ENCODE measurements at places on chromosomes 12 and 14. TPM values are rescaled to one million over a fixed set of nuclear protein-coding genes. Genes with fewer than 3 reads are reported as not detected.
A peak's percentile ranks its signal among the peaks of the same experiment; 100 is the strongest.

GRCh38 chr14:89088530-89088929 is 264.1 kb downstream of the TTC8 start:
- H3K27me3 ChIP-seq, result no peaks in the 10 kb centered on the region
- H3K27ac ChIP-seq, result no peak overlapping the region
- peaks cover 3% of the 10 kb centered on the region for H3K4me1 ChIP-seq

- no peak overlapping the region for H3K4me3 ChIP-seq
- no peaks in the 10 kb centered on the region for H3K36me3 ChIP-seq
- DNase-seq, result no peak
- H3K27me3 ChIP-seq, result no peaks in the 10 kb centered on the region
- H3K4me1 ChIP-seq, result peaks cover 9% of the 10 kb centered on the region
Measured at GRCh38 chr14:91911474-91912032, 35.9 kb downstream of the FBLN5 start.

The GLIPR1 gene
- total RNA-seq, result 20.6 TPM

DNA sequence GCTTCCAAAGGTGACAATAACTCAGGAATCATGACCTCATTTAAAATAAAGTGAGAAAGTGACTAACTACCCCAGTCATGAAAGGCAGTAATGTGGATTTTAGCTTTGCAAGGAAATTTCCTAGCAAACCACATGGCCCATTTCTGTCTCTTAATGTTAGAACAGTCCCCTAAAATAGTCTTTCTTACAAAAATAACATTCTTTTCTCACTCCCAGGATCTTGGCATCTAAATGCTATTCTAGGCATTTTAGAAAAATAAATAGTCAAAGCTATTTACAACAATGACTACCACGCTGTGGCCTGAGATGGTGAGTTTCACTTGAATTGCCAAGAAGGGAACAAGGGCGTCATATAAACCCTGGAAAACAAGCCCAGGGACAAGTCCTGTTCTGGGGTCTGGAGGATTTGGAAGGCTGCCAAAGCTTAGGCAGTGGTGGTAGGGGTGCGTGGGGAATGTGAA is 101.2 kb upstream of the CCDC175 start:
- no peaks in the 10 kb centered on the region for H3K4me1 ChIP-seq
- no peak for DNase-seq
- no peak overlapping the region for H3K4me3 ChIP-seq
- no peaks in the 10 kb centered on the region for H3K36me3 ChIP-seq

The ASB2 gene
- 3.7 TPM for total RNA-seq

DNA sequence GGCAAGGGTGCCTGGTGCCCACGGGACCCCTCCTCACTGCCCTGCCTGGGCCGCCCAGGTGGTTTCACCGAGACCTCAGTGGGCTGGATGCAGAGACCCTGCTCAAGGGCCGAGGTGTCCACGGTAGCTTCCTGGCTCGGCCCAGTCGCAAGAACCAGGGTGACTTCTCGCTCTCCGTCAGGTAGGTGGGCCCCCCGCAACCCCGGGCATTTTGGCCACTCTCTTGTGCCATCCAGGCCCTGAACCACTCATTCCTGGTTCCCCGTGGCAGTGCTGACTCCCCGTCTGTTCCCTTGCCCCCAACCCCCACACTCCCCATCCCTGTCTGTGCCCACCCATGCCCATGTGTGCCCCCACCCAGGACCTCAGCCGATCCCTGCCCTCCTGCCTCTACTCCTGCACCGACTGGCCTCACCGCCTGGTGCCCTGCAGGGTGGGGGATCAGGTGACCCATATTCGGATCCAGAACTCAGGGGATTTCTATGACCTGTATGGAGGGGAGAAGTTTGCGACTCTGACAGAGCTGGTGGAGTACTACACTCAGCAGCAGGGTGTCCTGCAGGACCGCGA is 480 bp downstream of the PTPN6 start:
- H3K4me3 ChIP-seq, result no peak overlapping the region
- no peak for DNase-seq
- no peak overlapping the region for H3K27ac ChIP-seq

- H3K27ac ChIP-seq, result peak overlapping the region; percentile 94
- peak; percentile 71 for DNase-seq
- no peaks in the 10 kb centered on the region for H3K36me3 ChIP-seq
- H3K27me3 ChIP-seq, result no peaks in the 10 kb centered on the region
- peaks cover 11% of the 10 kb centered on the region for H3K4me1 ChIP-seq
- H3K4me3 ChIP-seq, result peak overlapping the region; percentile 18
Measured at GRCh38 chr12:122399592-122400373, 22.7 kb downstream of the CLIP1 start.

DNA sequence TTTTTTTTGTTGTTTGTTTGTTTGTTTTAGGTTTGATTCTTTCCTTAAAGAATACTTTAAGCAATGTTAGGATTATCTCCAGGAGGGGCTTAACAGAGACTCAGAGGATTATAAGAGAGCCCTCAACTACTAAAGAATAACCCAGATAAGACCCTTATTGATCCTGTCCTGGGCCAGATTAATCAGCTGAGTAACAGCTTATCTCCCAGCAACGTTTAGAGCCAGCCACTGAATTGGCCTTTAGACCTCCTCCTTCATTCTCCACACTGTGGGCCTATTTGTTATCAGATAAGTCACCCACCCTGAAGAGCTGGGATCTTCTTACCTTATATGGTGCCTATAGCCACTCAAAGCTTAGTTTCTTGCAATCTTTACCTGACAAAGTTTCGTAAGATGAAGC is 71.1 kb downstream of the FIGNL2 start:
- no peaks in the 10 kb centered on the region for H3K4me1 ChIP-seq
- H3K36me3 ChIP-seq, result no peaks in the 10 kb centered on the region
- H3K27me3 ChIP-seq, result no peaks in the 10 kb centered on the region
- DNase-seq, result no peak
- H3K4me3 ChIP-seq, result no peak overlapping the region

DNA sequence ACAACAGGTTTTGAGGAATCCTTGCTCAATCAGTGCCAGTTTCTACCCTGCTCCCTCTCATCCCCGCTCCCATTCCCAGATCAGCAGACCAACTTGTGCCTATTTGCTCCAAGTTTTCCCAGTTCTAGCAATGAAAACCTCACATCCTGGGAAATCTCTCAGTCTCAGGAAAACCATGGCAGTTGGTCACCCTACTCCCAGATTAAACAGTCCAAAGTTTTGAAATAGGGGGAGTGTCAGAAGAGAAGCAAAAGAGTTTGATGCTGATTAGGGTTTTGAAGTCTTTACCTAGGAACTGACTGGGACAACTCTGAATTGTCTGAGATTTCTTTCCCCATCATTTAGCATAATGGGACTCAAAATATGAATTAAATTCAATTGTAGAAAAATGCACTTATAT is 95.8 kb upstream of the ARID2 start:
- no peaks in the 10 kb centered on the region for H3K4me1 ChIP-seq
- no peak overlapping the region for H3K27ac ChIP-seq
- H3K27me3 ChIP-seq, result no peaks in the 10 kb centered on the region
- no peak overlapping the region for H3K4me3 ChIP-seq
- DNase-seq, result no peak

DNA sequence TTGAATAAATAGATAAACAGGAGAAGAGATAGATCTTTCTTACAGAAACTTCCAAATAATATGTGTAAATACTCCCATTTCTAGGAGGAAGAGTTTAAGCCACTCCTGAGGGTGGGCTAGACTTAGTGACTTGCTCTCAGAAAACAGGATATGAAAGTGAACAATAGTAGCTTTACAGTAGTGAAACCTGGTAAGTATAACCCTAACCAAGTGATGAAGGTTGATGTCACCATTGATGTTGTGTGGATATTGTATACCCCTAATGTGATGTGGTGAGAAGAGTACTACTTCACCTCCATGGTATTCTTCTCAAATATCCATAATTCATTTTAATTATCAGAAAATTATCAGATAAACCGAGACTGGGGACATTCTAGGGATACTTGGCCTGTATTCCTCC is 20.9 kb downstream of the AKAP6 start:
- no peak for DNase-seq
- H3K27me3 ChIP-seq, result no peaks in the 10 kb centered on the region
- no peaks in the 10 kb centered on the region for H3K36me3 ChIP-seq
- H3K27ac ChIP-seq, result no peak overlapping the region
- no peaks in the 10 kb centered on the region for H3K4me1 ChIP-seq
- H3K4me3 ChIP-seq, result no peak overlapping the region

- no peak for DNase-seq
- no peak overlapping the region for H3K27ac ChIP-seq
- no peaks in the 10 kb centered on the region for H3K4me1 ChIP-seq
- no peak overlapping the region for H3K4me3 ChIP-seq
- H3K27me3 ChIP-seq, result no peaks in the 10 kb centered on the region
Measured at GRCh38 chr12:119258149-119258548, 76.4 kb upstream of the CCDC60 start.
